SW480 (cell line): ENCODE measurements at places on chromosomes 6 and 20.

DNA sequence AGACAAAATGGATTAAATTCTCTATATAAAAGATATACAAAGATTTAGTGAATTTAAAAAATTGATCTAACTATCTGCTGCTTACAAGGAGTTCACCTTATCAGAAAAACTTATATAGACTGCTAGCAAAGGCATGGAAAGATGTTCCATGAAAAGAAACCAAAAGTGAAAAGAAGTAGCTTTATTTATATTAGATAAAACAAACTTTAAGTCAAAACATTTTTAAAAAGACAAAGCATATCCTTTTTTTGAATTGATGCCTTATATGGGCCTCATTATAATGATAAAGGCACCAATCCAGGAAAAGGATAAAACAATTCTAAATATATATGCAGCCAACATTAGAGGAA lies 334.2 kb downstream of the MEI4 start:
- DNase-seq = no peak

DNA sequence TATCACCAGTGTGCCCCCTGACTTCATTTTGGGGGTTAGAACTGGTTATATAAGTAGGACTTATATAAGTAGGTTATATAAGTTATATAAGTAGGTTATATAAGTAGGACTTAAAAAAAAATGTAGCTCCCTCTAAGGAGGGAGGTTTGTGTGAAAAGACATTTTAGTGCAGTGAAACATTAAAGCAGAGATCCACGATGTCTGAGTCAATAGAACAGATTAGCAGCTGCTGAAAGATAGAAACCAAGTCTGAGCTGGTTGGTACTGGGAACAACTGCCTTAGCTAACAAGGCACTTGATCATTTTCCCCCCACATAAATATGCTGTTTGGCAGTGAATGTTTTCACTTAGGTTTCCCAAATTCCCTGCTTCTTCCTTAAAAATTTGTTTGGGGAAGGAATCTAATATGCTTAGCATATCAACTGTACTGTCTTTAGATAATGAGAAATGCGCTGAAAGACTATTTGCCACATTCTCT lies 2.1 kb upstream of the RPS12 start:
- no peak for DNase-seq

DNA sequence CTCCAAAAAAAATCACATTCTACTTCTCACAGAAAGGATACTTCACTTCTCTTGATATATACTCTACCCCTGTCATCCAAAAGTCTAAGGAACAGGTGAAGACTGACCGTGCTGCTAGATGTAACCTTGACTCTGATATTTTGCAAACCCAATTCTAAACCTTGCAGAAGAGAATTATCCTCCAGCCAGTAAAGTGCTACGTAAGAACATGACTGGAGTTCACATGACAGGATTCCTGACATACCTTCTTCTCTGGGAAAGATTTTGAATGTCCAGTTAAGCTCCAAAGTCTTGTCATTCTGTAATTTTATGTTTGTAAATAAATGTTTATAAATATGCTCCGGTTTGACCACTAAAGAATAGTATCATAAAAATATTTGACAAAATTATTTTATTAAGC lies 35.8 kb downstream of the BTBD9 start:
- no peak for DNase-seq

DNA sequence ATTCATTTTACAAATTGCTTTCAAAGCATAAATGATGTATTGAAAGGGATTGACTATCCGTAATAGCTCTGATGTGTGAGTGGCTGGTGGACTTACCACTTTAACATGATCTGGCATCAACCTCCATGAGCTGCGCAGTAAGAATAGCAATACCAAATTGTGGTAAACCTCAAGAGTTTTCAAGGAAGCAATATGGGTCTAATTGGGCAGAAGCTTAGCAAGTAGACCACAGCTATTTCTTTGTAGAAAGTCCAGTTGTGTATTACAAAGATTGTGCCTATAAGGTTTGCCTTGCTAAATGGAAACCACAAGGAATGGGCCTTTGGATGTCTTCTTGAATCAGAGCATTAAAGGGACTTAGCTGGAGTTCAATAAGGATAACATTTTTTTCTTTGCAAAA lies 736.6 kb downstream of the KIF16B start:
- DNase-seq = peak; percentile 43

- no peak for DNase-seq
Observed at GRCh38 chr20:32888636-32889035, 29.9 kb downstream of the EFCAB8 start.

DNA sequence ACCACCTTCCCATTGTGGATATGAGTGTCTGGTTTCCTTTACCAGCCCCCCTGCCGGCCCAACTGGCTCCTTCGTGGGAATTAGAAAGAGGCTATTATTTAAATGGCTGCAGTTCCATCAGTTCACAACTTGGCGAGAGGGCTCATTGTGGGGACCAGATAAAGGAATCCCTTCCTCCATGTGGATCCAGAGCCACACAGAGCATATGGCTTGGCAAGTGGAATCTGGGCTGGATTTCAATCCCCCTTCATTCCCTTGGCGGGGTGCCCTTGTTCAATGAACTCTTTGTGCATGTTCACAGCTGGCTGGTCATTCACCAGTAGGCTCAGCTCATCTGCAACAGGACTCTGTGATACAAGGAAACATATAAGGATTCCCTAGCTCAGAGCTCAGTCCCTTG lies 140.6 kb downstream of the OPN5 start:
- DNase-seq = no peak

- no peak for DNase-seq
Observed at GRCh38 chr20:7571101-7571500, 369.2 kb downstream of the HAO1 start.

GRCh38 chr20:52004715-52005114 lies 186.9 kb downstream of the ZFP64 start:
- no peak for DNase-seq

DNA sequence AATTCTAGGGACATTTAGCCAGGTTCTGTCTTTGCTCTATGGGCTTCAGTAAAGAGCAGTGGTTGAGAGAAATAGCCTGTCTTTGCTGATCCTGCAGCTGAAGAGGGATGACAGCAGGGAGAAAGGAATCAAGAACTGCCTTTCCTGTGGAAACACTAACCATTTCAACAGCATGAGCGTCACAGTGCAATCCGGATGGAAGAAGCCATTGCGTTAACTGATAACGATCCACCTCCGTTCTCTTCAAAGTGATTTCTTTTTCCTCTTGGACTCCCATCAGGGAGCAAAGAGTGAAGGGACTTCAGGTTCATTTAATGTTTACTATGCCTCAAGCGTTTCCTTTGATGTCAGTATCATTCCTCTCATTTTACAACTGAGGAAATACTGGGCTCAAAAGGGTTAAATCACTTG lies 35.2 kb upstream of the EEF1E1 start:
- no peak for DNase-seq

DNA sequence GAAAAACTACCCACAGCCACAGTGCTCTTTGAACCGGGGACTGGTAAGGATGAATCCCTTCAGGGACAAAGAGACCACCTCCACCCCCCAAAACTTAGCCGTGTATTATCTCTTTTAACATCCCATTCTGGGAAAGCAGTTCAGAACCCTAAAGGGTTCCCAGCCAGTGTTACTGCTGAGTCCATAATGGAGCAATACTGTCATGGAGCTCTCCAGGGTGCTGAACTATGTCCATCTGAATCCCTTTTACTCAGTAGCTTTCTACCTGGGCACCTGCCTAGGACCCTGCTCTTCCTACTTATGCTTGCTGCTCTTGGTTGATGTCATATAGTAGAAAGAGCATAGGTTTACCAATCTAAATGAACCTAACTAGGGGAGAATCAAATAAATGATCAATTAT lies 22.3 kb upstream of the SAYSD1 start:
- DNase-seq = peak; percentile 30

DNA sequence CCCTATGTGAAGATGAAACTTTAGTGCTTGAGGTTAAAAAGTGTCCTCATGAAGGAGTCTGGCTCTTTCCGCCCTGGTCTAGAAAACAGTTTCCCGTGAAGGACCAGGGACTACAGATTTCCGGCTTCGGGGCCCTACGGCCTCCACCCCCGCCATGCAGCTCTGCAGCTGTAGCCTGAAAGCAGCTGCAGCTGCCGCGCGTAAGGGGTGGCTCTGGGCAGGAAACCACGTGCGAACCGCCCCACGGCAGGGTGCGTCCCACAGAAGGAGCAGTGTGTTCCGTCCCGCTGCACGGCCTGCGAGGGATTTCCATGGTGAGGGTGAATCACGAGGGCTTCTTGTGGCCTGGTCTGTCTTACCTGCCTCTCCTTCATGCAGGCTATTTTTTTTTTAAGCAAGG lies 117.0 kb downstream of the ERMARD start:
- DNase-seq = no peak

GRCh38 chr6:47096211-47096895 lies 54.2 kb upstream of the ADGRF1 start:
- DNase-seq = no peak

GRCh38 chr20:9215539-9215938 lies 146.7 kb downstream of the PLCB4 start:
- peak; percentile 21 for DNase-seq

DNA sequence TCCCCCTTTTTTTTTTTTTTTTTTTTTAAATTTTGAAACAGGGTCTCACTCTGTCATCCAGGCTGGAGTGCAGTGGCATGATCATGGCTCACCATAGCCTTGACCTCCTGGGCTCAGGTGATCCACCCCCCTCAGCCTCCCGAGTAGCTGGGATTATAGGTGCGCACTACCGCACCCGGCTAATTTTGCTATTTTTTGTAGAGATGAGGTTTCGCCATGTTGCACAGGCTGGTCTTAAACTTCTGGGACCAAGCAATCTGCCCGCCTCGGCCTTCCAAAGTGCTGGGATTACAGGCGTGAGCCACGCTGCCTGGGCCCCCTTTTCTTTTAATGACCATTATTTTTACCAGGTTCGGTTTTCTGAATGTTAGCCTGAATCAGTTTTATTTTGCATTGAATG lies 5.0 kb upstream of the FAM209A start:
- no peak for DNase-seq

DNA sequence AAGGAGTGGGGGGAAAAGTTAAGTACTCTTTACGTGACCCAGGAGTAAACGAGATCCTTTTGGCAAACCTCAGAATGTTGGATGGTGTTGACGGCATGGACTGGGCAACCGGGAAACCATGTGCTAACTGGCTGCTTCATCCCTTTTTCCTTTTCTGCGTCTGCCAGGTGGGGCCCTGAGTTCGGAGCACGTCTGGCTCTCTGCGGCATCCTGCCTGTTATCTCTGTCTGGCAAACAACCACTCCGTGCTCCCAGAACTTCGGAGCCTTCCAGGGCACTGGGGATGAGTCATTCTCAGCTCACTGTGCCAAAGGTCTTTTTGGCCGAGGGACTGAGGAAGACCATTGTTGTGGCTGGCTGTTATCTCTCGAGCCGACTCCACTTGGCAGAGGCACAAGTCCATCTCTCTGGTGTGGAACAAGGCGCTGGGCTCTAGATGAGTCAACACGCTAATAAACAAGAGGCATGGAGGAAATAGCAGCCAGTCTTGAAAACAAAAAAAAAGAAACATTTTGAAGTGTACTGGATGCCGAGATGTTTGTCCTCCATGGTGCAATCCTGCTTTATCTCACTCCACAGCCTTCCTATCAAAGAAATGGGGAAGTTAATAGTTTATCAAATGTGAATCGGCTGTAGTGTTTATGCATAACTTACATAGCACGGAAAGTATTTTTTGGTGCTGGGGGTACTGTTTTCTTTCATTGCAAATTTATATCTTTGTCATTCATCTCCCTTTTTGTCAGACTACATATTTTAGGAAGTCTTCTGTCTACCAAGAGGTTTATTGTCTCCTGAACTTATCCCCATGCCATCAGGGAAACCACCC lies 64.6 kb upstream of the TXNDC5 start:
- peak; percentile 89 for DNase-seq

GRCh38 chr6:138956244-138956924 lies 31.7 kb downstream of the REPS1 start:
- no peak for DNase-seq

DNA sequence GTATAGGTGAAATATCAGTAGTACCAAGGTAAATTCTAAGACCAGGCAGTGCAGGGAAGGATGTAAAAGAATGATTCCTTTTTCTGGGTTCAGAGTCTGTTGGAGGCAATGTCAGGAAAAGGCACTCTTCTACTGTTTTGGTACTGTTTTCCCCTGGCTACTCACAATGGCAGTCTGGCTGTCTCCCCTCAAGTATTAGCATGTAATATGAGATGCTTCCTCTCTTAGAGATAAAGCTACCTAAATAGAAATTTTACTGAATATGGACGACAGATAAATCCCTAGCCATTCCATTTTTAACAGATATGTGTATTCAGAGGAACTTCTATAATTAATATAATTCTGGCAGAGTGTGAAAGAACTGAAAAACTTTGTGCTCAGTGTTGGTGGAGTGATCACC lies 3.5 kb downstream of the RNF8 start:
- no peak for DNase-seq

DNA sequence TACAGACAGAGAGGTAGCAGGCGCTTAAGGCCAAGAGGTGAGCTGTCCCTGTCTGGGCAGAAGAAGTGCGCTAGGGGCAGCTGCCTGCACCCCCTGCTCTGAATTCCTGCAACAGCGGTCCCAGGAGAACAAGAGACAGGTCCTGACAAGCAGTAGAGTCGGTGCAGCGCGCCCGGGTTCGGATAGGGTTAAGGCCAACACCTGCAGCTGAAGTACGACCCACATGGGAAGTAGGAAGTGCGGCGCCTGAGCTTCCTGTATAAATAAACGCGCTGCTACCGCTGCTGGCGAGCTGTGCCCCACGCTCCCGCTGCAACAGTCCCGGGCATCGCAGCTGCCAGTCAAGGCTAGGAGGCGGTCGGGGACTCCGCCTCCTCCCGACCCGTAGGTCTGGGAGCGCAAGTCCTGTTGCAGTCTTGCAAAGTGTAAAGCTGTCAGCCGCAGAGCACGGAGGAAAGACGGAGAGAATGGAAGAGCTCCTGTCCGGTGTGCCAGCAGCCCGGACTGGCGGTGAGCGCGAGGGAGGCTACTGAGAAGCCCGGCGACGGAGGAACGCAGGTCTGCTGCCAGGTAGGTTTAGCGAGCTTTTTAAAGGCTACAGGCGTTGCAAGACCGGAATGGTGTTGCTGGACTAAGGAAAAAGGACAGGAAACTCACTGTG lies at the start of gene RNF144B:
TSS of gene RNF144B (plus strand) at position 290 of the 661 bp plus-strand sequence. CDS start 12,185 bp downstream, outside the sequence.
- DNase-seq = peak; percentile 85

DNA sequence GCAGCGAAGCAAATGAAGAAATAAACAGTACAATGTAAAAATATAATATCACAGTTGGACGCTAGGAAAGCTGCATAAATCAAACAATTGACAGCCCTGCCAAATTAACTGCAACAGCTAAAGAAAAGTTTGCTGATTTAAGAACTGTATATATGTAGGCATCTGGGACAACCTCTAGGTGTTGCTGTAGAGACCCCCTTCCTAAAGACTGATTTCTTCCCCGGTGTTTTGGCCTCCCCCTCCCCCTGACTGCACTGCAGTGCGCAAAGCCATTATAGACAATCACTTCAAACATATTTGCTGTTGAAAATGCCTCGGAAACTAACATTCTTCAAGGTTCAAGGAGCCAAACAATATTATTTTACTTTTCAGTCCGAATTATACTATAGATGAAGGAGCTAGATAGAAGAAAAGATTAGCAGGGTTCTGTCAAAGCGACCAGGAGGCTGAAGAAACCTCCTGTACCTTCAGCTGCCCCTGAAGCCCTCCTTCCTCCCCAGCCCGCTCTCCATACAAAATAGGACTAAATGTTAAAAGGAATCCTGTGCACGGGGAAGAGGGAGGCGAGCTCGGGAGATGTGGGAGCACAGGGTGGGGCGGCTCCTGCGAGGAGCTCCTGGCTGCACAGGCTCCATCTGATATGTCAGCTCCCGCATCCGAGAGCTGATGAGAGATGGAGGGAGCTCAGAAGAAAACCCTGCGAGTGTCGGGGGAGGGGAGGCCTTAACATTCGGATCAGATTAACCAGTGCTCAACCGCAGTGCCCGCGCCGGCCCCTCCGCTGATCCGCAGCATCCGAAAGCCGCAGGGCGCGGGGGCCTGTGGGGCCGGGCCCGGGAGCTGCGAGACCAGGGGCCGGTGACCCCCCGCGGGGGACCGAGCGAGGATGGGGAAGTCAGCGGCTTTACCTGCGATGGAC lies 822 bp downstream of the ELOVL4 start:
- DNase-seq = no peak
